Activated effector memory CD4-positive, alpha-beta T cell treated with anti-CD3 and anti-CD28 coated beads, Interleukin-2, amount 50 U/mL, for 16 hours (primary cell): ENCODE measurements at places on chromosomes 3 and 15.

DNA sequence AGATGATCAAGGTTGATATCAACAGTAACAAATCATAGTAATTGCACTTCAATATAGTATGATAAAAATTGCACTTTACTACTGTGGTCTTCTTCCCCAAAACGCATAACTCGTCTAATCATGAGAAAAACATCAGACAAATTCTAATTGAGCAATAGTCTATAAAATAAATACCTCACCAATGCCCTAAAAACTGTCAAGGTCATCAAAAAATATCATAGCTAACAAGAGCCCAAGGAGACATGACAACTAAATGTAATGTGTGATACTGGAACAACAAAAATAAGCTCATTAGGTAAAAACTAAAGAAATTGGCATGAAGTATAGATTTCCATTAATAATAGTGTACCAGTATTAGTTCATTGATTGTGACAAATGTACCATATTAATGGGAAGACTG lies 85.6 kb upstream of the LRRC3B start:
- no peak for DNase-seq

GRCh38 chr15:90001062-90001682 lies at the start of gene ZNF710:
ZNF710 (plus strand) TSS chr15:90001324; CDS start chr15:90067138, 65,814 bp downstream.
- peak; percentile 76 for DNase-seq

DNA sequence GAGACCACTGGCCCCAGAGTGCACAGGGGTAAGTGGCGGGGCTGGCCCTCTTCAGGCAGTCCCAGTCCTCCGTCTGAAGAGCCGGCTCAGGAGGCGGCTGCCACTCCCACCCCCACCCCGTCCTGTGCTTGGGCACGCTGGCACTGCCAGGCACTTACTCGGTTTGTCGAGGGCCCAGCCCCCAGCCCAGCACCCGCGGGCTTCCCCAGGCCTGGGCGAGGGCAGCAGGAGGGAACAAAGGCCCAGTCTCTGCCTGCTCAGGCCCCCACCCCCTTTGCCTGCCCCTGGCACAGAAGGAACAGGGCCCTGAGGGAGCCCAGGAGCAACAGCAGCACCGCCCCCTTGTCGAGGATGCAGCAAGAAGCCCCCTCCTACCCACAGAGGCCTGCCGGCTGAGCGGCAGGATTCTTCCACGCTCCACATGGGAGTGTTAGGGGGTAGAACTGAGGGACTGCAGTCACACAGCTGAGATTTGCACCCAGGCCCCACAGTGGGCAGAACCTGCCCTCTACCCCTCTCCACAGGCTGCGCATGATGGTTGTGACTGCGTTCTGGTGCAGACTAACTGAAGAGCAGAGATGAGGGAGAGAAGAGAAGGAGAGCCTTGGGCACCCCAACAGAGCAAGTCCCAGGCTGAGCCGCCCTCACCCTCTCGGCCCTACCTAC lies 8.9 kb downstream of the DUSP7 start:
- DNase-seq, result no peak

GRCh38 chr3:178826435-178827123 lies 245.0 kb downstream of the ZMAT3 start:
- DNase-seq, result no peak

DNA sequence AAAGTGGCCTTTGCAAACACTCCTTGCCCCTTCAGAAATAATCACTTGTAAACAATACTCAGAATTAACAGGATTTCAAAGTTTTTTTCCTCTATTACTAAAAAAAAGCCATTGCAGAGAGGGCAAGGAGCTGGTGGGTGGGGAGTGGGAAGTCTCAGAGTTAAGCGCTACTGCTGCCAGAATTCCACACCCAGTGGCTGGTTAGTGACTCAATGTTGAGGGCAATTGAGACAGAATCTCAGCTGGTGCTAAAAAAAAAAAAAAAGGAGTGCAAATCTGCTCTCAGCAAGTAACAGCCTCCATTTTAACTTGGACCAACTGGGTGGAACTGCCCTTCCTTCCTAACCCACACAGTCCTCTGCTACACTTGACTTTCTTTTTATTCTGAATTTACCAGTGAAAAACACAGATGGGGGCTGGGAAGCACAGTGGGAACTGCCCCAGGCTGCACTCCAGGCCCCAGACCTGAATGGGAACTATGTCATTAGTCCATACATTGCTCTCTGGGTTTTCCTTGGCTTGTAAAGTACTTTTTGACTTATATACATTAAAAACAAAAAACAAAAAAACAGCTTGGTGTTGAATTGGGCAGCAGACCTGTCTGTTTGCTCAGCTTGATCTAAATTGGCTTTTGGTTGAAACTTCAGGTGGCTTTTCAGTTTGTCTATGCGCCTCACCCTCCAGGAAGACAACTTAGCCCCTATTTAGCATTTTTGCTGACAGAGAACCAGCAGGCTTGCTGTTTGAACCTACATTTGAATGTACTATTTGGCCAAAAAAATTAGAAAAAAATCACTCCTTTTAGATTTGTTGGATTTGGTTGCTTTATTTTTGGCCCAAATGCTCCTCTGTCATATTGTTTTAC lies 357.8 kb upstream of the TBL1XR1 start:
- DNase-seq, result no peak

DNA sequence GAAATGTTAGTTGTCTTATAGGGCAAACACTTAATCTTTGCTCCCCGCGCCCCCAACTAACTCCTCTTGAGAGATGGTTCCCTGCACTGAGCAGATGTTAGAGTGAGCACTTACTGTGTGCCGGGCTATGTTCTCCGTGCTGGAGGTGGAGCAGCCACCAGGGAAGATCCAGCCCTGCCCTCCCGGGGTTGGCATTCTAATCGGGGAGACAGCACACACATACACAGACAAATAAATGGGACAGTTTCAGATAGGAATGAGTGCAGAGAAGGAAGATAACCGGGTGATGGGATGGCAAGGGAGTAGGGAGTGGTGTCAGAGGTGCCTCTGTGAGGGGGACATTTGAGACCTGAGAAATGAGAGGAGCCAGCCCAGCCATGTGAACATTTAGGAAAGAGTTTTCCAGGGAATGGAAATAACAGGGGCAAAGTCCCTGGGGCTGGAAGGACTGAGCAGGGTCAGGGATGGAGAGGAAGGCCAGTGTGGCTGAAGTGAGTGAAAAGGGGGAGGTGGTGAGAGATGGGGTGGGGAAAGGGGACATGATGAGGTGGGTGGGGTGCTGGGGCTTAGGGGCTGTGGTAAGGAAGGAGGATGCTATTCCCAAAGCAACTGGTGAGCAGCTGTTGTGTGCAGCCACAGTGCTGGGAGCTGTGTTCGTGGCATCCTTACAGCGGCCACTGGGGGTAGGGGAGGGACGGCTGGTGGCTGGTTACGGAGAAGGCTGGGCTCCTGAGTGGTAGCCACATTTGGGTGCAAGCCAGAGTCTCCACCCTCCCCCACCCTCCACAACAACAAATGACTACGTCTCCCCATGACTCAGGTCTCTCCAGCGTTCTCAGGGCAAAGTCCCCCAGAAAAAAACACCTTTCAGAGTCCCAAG lies 15.4 kb upstream of the FGD5 start:
- DNase-seq, result no peak

DNA sequence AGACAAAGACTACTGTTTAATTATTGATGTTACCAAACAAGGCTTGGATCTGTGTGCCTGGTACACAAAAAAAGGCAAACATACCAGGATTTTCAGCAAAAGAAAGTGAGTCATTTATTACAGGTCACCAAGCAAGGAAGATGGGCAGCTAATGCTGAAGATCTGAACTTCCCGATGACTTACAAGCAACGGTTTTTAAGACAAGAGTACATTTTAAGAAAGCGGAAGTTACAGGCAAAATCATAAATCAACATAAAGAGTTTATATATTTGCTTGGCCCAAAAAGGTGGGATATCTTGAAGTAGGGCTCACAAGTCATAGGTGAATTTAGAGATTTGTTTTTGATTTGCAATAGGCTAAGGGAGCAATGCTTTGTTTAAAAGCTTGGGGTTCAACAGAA lies 125.4 kb upstream of the SPATA16 start:
- no peak for DNase-seq

DNA sequence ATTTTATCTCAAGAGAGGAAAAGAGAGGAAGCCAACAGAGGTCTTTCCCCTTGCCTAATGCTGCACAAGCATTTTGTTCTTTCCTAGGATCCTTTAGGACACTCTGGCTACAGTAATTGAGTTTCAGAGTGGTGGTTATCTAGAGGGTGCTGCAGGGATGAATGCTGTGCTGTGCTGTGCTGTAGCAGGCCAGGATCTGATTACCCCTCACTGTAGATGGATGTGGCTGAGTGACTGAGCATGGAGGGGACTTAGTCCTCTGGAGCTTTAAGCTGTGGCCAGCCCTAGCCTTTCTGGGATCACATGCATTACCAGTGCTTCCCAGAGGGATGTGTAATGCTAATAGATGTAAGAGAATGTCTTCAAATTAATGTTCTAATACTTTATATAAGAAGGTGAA lies 94.8 kb downstream of the SLC9A9 start:
- DNase-seq, result no peak

DNA sequence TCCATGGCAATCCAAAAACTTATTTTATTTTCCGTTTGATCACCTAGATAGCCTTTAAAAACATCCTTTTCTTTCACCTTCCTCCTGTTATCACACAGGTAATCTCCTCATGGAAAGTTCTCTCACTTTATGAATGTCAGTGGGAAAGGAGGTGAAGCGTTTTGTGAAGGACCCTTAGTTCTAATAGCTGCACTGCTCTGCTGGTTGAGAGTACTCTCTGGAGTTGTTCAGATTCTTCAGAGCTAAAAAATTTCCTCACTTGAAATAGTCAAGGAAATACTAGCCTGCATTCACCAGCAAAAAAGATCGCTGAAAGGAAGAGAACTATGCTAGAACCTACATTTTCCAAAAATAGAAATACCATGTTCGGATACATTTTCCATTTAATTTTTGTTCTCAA lies 934.9 kb downstream of the VGLL3 start:
- no peak for DNase-seq

DNA sequence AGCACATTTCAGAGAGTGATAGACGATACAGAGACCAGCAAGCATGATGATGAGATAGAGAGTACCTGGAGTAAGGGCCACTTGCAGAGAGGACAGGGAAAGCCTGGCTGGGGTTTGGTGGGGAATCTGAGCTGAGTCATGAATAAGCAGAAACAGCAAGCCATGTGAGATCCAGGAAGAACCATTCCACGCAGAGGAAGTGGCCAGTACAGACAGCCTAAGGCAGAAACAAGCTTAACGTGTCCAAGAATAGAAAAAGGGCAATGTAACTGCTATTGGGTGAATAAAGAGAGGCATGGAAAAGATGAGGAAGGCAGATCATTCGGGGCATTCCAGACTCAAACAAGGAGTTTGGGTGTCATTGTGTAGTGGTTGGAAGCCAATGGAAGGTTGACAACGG lies 816.3 kb upstream of the CFAP20DC start:
- no peak for DNase-seq

- DNase-seq, result no peak
These were observed 38.6 kb downstream of the EAF1 start for GRCh38 chr3:15465876-15466585.

- DNase-seq, result no peak
These were observed 202.6 kb downstream of the VGLL3 start for GRCh38 chr3:86788371-86788770.

DNA sequence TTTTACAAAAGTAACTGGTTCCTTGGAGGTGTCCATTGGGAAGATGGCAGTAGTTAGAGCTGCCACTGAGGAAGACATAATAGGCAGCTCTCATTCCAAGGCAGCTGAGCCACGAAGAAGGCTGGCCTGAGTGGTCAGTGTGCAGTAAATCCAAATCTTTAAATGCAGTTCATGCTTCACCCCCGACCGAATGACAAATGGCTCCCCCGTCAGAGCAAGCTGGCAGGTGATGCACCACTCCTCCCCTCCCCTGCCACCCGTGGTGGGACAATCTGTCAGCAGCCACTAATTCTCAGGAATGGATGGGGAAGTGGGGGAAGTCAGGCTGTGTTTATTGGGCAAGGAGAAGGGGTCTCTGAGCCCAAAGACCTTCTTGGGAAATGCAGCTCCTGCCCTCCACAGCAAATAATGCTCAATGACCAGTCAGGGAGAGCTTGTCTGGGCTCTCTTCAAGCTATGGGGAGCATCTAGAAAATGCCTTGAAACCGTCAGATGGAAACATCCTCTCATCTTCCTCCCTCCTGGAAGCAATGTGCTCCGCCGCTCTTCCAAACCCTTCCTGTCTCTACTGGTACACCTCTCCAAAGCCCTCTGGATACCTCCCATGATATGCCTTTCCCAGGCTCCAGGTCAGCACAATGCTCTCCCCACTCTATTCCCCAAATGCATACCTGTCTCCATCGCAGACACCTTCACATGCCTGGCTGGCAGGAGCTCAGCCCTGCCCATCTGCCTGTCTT lies 65.4 kb downstream of the LIPC start:
- DNase-seq, result no peak

DNA sequence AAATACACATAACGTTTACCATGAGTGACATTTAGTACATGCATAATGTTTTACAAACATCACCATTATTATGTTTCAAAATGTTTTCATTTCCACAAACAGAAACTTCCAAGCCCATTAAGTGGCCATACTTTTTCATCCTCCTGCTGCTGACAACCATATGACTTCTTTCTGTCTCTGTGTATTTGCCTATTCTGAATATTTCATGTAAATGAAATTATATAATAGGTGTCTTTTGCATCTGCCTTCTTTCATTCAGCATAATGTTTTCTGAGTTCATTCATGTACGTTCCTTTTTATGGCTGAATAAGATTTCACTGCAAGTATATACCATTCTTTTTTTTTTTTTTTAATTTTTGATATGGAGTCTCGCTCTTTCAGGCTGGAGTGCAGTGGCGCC lies 209.0 kb downstream of the DOCK3 start:
- no peak for DNase-seq

DNA sequence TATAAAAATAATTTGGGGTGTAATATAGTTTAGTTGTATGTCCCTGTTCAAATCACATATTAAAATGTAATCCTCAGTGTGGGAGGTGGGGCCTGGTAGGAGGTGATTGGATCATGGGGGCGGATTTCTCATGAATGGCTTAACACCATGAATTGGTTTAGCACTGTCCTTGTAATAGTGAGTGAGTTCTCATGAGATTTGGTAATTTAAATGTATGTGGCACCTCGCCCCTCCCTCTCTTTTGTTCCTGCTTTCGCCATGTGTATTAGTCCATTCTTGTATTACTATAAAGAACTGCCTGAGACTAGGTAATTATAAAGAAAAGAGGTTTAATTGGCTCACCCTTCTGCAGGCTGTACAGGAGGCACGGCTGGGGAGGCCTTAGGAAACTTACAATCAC lies 83.9 kb downstream of the ANXA2 start:
- DNase-seq, result no peak

DNA sequence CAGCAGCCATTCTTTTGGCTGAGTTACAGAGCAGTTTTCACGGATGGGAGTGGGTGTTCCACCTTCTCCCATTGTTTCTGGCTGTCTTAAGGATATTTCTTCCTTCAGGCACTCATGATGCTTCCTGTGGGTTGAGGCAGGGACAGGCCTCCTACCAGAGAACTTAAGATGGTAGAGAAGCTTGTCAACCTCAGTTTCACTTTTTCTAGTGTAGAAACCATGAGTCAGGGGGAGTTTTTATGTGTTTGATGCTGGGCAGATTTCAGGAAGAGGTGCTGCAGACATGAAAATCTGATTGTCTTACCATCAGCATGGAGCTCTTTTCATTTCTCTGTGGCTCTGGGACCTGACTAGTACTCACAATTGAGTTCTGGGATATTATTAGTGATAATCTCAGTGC lies 48.7 kb upstream of the VEPH1 start:
- DNase-seq, result no peak

GRCh38 chr15:64865998-64866520 lies 24.3 kb downstream of the PLEKHO2 start:
- DNase-seq, result no peak
